Activated CD4-positive, alpha-beta T cell treated with anti-CD3 and anti-CD28 coated beads for 48 hours (primary cell): ENCODE measurements at places on chromosomes 5 and 9.

- no peak for DNase-seq
These were observed 73.4 kb downstream of the KIAA0825 start for GRCh38 chr5:94544875-94545547.

DNA sequence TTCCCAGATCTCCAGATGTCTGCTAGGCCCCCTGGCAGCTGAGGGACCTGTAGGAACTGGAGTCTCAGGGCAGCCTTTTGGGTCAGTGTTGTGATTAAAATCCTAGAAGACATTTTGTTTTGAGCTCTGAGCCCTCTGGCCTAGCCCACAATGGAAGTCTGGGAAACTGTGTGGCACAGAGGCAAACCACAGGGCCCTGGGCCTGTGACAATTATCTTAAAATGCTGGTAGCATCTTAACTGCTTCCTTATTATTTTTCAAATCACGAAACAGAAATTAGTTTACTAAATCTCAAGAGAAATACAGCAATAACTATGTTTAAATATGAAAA is 125.5 kb downstream of the STARD4 start:
- no peak for DNase-seq

GRCh38 chr5:82470185-82470994 is 192.2 kb upstream of the RPS23 start:
- DNase-seq = no peak

- no peak for DNase-seq
These were observed 2.4 kb upstream of the DAB2 start for GRCh38 chr5:39427229-39427628.

GRCh38 chr5:140642718-140643117 is 3.5 kb downstream of the TMCO6 start:
- no peak for DNase-seq

GRCh38 chr5:5980538-5980895 is 397.8 kb downstream of the MED10 start:
- DNase-seq = no peak
